ENCODE measurements at places on chromosomes 16 and 17. TPM values are rescaled to one million over a fixed set of nuclear protein-coding genes. Genes with fewer than 3 reads are reported as not detected.

DNA sequence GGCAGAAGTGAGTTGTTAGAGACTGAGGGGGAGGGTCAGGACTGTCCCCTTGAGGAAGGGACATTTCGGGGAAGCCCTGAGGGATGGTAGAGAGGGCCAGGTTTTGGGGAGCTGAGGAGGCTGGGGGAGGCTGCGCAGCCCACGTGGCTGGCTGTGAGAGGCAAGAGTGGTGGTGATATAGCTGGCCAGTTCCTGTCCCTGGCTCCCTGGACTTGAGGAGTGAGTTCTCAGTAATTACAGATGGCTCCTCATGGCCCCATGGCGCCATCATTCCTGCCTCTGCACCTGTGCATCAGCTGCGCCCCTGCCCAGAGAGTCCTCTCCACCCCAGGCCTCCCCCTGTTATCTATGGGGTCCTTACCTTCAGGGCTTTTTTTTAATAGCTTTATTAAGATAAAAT is 30.3 kb downstream of the MPRIP start:
- DNase-seq = no peak

DNA sequence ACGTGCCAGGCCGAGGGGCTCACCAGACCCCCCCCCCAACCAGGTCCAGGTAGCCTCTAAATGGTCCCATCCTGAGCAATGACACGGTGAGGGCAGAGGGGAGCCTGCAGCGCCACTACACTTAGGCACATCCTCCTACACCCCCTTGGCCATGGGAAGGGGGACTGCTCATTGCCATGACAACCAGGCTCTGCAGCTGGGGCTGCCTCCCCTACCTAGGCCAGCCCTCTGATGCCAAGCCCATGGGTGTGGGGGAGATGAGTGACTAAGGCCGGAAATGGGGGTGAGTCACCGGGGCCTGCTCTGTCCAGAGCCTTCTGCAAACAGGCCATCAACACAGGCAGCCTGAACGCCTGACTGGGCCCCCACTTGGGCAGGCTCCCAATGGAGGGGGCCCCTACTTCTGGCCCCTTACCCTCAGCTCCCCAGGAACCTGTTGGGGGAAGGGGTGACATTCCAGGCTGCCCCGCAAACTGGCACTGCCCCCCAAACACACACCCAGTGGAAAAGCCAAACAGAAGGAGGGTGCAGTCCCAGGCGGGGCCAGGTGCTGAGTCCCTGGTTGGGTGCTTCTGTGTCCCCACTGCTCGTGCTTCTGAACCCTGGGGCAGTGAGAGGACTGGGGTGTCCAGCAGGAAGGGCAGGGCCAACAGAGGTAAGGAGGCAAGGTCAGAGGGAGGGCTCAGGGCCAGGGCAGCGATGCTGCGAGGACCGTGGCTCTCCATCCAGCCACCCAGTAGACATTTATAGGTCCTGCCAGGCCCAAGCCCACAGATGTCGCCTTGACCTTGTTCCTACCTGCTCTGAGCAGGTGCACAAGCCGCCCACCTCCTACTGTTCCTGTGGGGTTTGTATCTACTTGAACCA is 8.2 kb downstream of the PLCD3 start:
- DNase-seq = no peak

- DNase-seq = no peak
Measured at GRCh38 chr16:80117556-80118130, 423.1 kb upstream of the DYNLRB2 start.

SLC35B1 gene
- total RNA-seq = 27.0 TPM

GRCh38 chr17:80876950-80877728 is 114.5 kb upstream of the CHMP6 start:
- no peak for DNase-seq

DNA sequence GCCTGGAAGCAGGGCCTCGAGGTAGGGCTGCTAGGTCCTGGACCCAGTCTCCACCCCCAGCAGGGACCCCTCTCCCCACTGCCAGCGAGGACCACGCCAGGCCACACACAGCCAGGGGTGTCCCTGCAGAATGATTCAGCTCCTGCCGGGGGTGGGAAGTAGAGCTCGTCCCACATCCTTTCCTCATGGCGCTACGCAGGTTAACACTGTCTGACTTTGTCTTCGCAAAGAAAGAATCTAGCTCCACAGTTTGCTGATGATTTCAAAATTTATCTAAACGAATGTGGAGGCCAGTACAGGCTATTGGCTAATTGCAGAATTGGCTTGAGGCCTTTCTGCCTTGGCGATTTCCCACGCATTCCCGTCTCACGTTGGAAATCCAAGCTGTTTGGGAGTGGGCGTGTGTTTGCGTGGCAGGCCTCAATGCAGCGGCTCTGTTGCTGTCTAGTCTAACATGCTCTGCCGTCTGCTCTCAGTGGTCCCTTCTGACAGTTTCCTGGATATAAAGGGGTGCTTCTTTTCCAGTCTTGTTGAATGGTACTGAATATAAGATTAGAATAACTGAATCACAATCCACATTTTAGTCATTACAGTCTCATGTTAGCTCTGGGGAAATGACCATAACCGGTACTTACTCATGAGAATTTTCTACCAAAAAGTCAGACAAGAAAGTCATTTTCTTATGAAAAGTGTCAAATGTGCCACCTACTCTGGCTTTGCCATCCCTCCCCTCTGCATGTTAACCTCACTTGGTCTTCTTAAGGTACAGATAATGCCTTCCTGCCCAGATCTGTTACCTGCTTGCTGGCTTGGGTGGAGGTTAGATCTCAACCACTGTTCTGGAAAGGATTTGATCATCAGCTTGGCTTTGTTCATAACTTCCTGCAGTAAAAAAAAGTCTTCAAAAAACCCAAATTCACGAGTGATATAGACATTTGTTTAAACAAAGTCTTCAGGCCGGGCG is 252.4 kb downstream of the NTN1 start:
- DNase-seq = no peak

GRCh38 chr16:15770107-15770506 is 86.7 kb downstream of the MYH11 start:
- no peak for DNase-seq

DNA sequence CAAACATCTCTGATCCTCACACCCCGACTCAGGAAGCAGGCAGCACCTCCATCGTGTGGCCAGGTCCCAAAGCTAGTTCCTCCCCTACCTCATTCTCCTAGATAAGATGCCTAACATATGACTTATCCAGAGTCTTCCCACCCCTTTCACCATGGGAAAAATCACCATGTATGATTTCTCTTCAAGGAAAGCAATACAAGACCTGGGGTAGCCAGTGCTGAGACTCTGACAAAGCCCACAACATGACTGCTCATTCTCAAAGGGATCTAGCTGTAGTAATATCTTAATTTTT is 45.1 kb downstream of the CMTM4 start:
- no peak for DNase-seq

KRT34 gene
- not detected for total RNA-seq

Measured in urinary bladder (tissue), 4 donors.